ENCODE measurements at places on chromosomes 4 and X.

DNA sequence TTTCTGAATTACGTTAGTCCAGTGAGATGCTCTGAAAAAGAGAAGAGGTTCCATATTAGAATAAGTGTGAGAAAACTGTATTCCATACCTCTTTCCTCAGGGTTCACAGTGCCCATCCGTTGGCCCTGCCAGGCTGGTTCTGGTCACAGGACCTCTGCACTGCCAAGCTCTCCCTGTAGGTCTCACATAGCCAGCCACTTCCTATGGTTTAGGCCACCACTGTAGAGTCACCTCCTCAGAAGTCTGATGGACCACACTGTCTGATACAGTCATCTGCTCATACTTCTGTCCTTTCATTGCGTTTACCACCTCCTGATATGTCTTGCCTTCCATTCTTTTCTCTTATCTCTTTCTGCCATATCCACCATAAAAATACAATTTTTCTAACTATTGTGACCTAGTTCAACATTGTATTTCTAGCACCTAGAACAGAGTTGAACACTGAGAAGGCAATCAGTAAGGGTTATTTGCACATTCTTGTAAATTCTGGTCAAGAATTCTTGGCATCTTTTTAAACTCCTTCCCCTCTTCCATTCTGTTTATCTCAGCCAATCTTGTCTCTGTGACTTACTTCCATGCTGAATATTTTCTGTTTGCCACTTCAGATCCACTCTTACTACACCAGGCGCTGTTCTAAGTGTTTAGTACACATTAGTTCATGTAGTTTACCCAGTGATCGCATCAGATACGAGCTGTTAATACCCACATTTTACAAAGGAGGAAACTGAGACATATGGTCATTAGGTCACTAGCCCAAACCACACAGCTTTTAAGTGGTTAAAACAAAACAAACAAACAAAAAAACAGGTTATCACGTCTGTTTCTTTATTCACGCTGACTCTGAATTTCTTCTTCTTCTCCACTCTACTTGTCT, 125.6 kb downstream of the CBR4 start:
- no peak for DNase-seq

DNA sequence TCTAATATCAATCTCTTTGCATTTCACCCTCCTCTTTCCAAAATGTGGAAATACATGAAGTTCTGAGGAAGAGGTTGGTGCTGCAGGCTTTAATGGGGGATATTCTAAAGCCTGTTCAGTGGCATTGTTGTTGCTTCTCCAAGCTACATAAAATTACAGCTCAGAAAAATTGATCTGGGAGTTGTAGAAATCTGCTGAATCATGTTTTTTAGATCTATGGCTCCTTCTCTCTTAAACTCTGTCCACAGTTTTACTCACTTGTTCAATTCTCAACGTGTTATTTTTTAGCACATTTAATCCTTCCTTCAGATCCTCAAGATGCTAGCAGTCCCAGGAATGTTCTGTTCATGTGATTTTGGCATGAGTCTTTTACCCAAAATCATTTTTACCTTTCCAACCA, 949.5 kb upstream of the ADGRL3 start:
- no peak for DNase-seq

GRCh38 chr4:25903900-25904747, 9.9 kb upstream of the SMIM20 start:
- no peak for DNase-seq

DNA sequence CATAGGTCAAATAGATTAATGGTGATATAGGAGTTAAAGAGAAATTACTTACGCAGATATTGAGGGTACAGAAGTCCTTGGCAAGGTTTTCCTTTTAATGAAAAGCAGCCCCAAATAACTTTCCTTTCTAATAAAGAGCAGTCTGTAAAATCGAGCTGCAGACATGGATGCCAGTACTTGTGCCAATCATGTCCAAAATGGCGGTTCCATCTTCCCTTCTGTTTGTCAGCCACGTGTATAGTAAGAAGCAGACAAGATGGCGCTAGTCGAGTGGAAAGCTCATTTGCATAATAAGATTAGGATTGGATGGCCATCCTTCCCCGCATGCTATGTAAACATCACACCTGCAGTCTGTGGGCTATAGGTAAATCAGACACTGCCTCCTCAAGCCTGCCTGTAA, 68.5 kb downstream of the FGFBP1 start:
- no peak for DNase-seq

GRCh38 chr4:121822796-121823504, 733 bp downstream of the CCNA2 start:
- no peak for DNase-seq

DNA sequence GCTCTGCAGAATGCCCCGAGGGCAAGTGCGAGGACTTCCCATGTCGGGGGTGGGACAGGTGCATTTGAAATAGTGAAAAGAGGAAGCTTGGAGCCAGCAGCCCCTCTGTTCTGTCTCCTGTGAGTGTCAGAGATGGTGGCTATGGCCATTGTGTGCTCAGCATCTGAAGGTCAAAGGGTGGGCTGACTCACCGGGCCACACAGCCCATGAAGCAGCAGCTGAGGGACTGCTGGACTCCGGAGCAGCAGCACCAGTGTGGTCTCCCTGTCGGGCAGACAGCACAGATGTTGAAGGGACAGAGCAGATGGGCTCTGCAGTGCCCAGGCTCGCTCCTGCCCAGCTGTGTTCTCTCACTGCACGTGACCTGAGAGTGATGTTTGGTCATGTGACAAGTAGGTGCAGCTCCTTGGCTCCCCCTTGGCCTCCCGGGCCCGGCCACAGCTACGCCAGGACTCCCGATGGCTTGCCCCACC, 53.5 kb downstream of the TBC1D14 start:
- DNase-seq: no peak

DNA sequence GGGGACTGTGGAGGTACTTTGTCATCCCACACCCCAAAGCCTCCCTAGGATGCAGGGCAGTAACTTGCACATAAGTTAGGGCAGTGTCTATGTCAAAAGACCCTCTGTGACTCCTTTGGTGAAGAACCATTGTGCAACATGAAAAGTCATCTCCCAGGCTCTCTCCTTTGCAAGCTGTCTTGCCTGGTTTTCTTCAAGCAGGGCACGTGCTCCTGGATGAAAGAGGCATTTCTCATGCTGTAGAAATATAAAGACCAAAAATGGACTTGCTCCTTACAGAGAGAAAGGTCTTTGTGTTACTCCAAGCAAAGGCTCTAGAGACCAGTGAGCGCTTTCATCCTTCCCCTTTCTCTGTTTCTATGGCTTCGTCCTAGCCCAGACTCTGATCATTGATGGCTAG, 44.9 kb downstream of the PLAC1 start:
- no peak for DNase-seq

- DNase-seq: no peak
Observed at GRCh38 chr4:5976921-5977320, 41.3 kb downstream of the C4orf50 start.

- no peak for DNase-seq
Observed at GRCh38 chr4:78379991-78380729, 171.4 kb upstream of the ANXA3 start.

DNA sequence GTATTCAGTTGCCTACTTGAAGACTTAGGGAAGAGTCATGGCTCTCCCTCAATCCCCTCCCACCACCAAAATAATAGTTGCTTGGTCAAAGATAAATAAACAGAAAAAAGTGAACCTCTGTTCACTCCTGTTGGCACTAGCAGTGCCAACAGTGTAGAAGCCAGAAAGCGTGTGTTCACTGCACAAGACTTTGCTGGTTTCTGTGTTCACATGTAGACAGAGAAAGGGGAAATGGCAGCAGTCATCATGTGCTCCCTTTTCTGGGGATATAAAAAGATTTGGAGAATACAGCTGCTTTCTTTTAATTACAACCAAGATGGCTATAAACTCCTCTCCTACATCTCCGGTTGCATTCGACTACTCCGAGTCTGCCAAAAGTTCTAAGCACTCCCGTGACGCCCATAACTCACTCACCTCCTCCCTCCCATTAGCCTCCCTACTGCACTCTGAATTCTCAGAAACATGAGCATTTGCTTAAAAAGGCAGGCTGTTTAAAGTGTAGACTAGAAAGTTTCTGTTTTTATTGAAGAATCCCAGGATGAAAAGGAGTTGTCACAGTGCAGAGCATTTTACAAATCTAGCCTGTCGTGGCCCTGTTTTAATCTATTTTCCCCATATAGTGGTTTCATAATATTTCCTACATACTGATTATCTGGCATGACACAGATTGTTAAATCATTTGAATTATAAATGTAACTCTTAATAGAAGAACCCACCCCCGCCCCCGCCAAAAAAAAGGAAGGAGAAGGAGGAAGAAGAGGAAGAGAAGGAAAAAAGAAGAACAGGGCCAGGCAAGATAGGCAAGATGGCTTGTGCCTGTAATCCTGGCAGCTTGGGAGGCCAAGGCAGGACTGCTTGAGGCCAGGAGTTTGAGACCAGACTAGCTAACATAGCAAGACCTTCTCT, 16.7 kb downstream of the LGI2 start:
- DNase-seq: no peak

GRCh38 chr4:133068083-133068482, 81.0 kb upstream of the PCDH10 start:
- no peak for DNase-seq

- no peak for DNase-seq
Observed at GRCh38 chr4:102693262-102693850, 67.4 kb downstream of the MANBA start.

DNA sequence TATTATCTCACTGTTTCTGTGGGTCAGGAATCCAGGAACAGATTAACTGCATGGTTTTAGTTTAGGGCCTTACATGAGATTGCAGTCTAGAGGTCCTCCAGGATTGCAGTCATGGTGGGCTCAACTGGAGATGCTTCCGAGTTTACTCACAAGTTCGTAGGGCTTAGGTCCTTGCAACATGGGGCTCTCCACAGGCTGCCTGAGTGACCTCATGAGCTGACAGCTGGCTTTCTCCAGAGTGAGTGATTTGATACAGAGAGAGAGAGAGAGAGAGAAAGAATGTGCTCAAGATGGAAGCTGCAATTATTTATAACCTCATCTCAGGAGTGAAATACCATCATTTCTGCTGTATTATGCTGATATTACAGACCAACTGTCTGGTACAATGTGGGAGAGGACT, 168.9 kb downstream of the GPAT3 start:
- DNase-seq: no peak

- no peak for DNase-seq
Observed at GRCh38 chr4:150354214-150354796, 227.6 kb upstream of the MAB21L2 start.

DNA sequence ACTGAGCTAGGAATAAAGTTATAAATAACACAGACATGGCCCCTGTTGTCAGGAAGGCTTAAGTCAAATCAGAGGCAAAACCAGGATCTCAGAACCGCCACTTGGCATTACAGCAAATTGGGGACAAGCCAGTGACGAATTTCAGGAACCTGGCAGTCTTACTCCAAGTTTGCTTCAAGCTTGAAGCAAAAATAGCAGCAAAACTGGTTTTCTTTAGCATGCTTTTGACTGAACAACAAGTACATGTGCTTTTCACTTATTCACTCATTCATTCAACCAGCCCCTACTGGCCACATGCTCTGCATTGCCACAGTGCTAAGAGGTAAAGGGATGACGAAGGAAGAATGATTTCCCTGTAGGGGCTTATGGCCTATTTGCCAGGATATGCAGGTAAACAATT, 253.9 kb upstream of the PPARGC1A start:
- DNase-seq: no peak

DNA sequence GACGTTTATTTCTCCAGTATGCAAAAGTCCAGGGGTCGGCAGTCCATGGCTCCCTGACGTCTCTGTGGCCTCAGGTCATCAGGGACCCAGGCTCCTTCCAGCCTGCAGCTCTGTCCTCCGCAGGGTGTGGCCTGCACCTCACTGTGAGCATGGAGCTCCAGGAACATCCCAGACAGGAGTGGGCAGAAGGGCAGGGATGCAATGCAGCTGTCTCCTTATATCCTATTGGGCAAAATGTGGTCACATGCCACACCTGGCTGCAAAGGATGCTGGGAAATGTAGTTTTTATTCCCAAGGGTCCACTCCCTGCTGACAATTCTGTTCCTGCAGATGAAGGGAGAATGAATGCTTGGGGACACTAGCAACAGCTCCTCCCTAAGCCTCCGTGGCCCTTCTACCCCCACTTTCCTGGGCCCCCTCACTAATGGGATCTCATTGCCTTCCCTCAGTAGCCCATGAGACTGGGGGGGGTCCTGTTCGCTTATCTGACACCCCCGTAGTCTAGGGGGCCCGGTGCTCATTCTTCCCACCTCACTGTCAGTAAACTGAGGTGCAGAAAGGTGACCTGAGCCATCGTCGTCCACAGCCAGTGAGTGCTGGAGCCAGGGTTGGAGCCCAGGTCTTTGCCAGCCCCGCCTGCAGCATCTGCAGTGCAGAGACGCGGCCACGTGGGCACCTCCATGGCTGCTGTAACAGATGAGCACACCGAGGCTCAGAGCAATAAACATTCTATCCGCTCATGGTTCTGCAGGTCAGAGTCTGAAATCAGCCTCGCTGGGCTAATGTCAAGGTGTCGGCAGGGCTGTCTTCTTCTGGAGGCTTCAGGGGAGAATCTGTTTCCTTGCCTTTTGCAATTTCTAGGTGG, 5.9 kb upstream of the GRPEL1 start:
- DNase-seq: no peak

DNA sequence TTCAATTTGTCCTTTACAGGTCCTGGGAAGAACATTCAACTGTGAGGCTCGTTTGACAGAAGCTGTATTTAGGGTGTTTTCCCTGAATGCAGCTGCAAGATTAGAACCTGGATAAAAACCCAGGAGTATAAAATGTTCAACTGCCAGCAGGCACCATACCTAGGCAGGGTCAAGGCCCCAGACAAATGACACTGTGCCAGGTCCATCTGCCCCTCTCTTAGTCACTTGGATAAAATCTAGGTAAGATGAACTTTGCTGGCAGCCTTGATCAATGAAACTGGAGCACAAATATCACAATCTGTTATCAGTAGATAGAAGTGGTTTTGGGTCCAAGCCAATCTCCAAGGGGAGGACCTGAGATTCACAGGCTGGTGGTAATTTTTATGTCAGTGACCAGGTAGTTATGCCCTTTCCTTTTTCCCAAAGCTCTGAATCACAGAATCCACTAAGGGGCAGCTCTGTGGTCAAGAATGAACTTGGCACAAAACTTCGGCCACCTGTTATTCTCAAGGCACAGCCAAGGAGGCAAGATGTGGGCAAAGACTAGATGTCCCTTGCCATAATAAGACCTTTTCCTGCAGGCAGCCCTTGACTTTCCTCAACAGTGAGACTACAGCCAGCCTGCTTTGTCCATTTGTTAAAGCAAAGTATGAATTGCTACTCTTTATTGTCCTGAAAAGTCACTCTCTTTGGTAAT, 501.0 kb downstream of the PPARGC1A start:
- DNase-seq: no peak

DNA sequence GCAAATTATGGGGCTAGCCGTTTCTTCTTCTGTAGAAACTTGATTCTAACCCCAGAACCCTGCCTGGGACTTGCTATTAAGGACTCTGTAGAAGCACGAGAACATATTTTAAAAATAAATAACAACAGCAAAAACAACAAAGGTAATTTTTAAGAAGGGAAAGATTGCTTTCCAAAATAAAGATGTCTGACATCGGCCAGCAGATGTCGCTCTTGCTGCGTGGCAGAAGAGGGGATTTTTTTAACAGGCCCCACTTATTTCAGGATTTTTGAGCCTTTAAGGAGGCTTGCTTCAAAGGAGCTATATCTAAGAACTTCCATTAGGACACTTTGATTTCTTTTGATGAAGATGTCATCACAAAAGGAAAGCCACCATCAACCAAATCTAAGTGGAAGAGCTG, 62.8 kb upstream of the EGFL6 start:
- DNase-seq: peak; percentile 19

GRCh38 chr4:89658701-89659024, 178.3 kb downstream of the SNCA start:
- DNase-seq: no peak

- DNase-seq: no peak
Observed at GRCh38 chr4:137664046-137664387, 131.7 kb upstream of the PCDH18 start.
